Activated naive CD8-positive, alpha-beta T cell treated with anti-CD3 and anti-CD28 coated beads, Interleukin-2, amount 10 ng/mL, durations not matched to agents 7 days and 5 days (primary cell): ENCODE measurements at places on chromosomes 12 and 14. TPM values are rescaled to one million over a fixed set of nuclear protein-coding genes. Genes with fewer than 3 reads are reported as not detected.

- no peak for DNase-seq
These were observed 84.2 kb upstream of the LRIG3 start for GRCh38 chr12:59004456-59004855.

The MFAP5 gene
- total RNA-seq: not detected

DNA sequence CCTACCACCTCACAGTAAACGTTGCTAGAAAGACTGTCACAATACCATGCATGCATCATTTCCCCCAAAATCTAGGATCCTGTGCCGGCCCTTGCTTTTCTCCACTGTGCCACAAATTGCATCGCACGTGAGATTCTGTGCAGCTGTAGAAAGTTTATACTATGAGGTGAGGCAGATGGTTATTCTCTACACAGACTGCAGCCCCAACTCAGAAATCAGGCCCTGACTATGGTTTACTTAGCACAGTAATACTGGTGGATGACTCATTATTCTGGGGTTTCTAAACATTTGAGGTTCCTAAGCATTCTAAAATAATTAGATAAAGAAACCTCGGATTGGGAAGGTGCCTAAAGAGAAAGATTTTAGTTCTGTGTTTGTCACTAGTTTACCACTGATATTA, 163.8 kb upstream of the CCDC198 start:
- no peak for DNase-seq

- DNase-seq: no peak
These were observed 219.8 kb downstream of the SLC2A13 start for GRCh38 chr12:39886106-39886505.

The ATL1 gene
- 1.5 TPM for total RNA-seq

GRCh38 chr14:50768680-50769079, 62.3 kb downstream of the NIN start:
- no peak for DNase-seq

DNA sequence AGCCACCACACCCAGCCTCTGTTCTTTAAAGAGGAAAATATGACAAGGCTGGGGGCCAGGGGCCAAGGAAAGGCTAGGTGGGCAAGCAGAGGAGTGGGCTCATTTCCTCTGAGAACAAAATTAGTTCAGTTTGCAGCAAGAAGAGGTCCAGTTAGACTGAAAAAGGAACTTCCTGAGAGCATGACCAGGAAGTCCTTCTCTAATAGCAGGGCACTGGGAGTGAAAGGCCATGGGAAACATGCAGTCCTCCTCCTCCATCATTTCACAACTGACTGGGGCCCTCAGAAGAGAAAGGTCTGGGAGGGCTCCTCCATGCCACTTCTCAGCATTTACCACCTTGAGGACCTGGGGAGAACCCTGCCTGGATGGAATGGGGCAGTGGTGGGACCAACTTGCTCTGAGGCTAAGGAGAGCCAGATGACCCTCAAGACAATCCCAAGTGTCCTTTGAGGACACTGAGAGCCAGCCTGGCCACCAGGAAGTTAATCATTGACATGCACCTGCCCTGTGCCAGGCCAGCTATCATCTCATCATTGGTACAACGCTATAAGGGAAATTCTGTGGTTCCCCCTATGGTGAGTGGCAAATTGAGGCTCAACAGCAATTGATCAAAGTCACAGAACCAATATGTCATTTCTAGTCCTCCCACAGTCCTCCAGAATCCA, 2.0 kb downstream of the AQP2 start:
- peak; percentile 10 for DNase-seq

The ACSS3 gene
- total RNA-seq: not detected

DNA sequence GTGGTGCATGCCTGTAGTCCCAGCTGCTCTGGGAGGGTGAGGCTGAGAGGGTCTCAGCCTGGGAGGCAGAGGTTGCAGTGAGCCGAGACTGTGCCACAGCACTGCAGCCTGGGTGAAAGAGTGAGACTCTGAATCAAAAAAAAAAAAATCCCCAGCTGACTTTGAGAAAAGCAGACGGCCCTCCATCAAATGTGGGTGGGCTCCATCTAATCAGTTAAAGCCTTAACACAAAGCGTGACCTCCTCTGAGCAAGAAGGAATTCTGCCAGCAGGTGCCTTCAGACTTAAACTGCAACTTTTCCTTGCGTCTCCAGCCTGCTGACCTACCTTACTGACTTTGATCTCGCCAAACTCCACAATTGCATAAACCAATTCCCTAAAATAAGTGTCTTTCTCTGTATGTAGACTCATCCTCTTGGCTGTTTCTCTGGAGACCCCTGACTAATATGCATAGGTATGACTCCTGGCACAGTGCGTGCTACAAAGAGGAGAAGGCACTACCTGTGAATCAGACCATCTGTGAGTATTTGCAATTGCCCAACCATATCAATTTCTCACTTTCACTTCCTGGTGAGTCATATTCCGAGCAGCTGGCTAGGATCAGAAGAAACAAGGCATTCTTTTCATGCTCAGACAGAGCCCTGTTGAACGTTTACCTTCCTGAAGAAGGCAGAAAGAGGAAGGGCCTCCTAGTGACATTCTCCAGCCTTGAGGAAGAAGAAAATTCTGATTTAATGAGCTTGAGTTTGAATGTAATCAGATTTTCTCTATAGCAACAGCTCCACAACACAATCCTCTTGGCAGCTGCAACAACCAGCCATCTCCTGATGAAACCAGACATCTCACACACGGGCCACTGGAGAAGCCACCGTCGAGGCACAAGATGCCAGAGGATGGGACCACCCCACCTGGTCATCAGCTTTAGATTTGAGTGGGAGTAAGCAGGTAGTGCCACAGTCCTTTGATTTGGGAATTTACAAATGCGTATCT, 54.3 kb downstream of the CLMN start:
- no peak for DNase-seq

- no peak for DNase-seq
These were observed 63.8 kb downstream of the RIN3 start for GRCh38 chr14:92577321-92577742.
